Posterior cingulate gyrus (tissue), 11 donors: ENCODE measurements at places on chromosomes 7 and 10.

- DNase-seq: no peak
These were observed 17.0 kb downstream of the KCP start for GRCh38 chr7:128893251-128894100.

- no peak for DNase-seq
These were observed 83.6 kb downstream of the MPP7 start for GRCh38 chr10:28219251-28219650.

DNA sequence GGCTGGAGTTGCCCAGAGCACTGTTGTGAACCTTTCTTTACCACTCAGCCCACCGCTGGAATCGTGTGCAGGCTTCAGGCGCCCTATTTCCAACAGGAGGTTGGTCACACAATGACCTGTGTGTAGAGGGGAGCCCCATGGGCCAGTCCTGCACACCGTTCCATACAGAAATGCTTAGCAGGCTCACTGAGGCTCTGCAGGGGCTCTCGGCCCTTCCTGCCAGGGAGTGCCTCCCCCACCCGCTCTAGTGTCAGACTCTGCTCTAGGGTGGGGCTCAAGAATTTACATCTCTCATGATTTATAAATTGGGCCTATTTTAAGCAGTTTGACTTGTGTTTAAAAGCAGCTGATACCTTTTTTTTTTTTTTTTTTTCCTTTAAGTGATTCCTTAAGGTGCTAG, 42.0 kb downstream of the SHH start:
- DNase-seq: no peak

DNA sequence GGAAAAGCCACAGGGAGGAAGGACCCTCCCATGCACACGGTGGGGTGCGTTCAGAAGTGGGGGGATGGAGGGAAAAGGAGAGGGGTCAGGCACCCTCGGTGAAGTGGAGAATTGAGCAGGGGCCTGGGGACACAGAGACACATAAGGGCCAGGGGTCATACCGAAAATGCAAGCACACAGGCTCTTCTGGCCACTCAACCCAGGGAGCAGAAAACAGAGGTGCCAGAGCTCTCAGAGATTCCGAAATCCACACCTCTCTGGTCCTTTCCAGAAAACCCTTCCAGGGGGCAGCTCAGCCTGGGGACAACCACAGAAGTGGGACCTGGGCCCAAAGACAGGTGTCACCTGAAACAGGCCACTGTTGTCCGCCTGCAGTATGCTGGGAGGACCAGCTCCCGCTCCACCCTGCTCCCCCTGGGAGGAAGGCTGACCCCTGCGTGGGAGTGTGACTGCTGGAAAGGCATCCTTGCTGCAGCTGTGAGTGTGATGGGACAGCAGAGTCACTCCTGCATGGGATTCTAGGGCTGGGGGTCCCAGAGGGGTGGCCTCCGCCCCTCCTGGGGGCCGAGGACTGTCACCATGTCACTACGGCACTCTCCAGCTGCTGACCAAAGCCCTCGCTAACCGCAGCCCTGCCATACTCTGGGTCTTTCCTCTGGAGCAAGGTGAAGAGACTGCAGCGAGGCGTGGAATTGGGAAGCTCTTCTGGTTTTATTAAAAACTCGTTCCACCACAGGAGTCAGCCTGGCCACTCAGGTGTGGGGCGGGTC, 63.1 kb downstream of the TMEM209 start:
- DNase-seq: no peak

- DNase-seq: peak; percentile 66
These were observed 185.0 kb downstream of the ELFN1 start for GRCh38 chr7:1854866-1855724.

GRCh38 chr7:31767686-31768358, 80.8 kb downstream of the PPP1R17 start:
- no peak for DNase-seq

DNA sequence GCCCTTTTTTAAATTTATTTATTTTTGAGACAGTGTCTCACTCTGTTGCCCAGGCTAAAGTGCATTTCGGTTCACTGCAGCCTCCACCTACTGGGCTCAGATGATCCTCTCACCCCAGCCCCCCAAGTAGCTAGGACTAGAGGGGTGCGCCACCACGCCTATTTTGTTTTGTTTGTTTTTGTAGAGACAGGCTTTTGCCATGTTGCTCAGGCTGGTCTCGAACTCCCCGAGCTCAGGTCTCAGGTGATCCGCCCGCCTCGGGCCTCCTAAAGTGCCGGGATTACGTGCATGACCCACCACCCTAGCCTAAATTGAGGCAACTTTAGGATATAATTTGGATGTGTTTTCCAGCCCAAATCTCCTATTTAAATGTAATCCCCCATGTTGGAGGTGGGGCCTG, 805 bp downstream of the ZNF736 start:
- no peak for DNase-seq

DNA sequence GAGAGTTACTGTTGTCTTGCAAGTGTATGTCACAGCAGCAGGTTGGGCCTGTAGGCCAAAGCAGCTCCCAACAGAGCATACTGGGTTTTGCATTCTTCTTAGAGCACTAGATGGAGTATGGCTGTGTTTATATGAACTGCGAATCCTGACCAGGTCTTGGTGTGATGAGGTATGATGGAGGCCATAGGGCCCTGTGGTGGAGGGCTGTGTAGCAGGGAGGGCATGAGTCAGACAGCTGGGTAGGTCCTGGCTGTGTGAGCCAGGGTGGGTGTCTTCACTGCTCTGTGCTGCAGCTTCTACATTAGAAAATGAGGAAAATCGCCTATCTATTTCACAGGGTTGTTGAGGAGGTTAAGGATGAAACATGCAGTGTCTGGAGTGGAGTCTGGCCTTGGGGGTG, 124.2 kb downstream of the BUB3 start:
- DNase-seq: no peak

- no peak for DNase-seq
These were observed 11.1 kb upstream of the ST8SIA6 start for GRCh38 chr10:17465328-17466125.

DNA sequence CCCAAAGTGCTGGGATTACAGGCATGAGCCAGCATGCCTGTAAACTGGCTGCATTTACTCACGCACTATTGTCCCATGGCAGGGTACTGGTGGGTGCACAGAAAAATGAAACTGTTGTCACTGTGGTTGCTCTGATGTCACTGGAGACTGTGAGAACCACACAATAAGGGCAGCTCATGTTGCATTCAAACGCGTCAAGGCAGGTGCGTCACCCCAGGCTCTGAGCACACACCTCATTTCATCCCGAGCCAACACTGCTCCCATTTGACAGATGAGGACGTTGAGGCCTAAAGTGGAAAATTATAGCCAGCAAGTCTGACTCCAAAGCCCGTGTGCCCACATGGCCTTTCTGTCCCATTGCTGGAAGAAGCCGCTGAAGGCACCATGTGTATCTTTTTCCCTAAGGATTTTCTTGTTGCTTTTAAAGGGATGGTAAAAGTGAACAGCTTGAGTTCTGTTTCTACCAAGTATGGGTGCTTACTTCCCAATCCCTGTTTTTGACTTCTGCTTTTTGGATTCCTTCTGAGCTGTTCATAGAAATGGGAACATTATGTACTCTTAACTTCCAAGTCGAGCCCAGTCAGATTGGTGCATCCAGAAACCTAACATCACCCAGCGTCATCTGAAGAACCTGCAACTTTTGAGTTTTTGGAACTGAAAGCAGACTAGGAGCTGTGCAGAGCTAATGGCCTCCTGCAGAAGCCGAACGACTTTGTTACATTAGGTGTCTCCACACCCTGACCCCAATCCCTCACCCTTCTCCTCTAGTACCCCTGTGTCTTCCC, 60.1 kb upstream of the CARD11 start:
- DNase-seq: no peak

- DNase-seq: no peak
These were observed 552.8 kb downstream of the ANKRD7 start for GRCh38 chr7:118777308-118777707.

DNA sequence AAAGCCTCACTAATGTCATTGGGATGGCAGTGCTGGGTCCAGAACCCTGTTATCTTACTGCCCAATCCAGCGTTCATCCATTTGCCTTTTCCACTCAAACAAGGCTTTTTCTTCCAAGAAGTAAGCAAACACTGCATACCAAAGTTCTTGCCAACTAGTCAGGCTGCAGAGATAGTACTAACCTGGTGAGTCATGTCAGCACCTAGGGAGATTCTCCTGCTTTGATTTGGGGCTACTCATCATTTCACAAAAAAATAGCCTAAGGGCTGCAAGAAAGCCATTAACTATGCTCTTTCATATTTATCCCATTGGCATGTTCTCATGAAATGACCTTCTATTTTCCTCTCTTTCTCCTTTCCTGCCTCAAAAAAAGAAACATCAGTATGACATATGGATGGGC, 142.6 kb downstream of the TWIST1 start:
- no peak for DNase-seq

- no peak for DNase-seq
These were observed 36.1 kb downstream of the KCTD7 start for GRCh38 chr7:66664590-66665293.

DNA sequence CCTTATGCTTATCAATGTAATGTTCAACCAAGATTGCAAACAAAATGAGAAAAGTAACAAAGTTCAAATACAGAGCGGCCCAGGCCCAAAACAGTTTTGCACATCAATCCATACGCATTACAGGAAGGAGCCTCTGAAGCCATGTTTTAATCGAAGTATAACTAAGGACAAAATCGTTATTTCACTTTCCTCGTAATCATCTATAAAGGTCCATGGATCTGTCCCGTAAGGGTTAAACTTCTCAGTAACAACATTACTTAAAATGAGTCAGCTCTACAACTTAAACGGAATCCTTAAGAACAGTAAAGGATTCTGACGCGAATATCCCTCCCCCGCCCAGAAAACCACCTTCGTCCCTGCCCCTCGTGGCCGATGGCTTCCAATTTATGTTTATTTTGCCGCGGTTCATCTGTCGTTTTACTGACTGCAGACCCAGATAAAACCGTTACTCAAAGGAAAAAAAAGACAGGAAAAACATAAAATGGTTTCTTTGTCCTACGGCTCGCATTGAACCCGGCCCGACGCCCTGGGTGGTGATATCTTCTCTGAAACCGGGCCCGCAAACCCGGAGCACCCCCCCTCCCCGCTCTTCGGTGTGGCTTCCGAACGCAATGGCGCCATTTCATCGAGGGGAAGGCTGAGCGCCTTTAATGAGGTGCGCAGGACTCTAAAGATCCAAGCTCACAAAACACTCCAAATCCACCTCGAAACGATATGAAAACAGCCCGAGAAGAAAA, 1.1 kb downstream of the HNRNPA2B1 start:
- DNase-seq: peak; percentile 66

DNA sequence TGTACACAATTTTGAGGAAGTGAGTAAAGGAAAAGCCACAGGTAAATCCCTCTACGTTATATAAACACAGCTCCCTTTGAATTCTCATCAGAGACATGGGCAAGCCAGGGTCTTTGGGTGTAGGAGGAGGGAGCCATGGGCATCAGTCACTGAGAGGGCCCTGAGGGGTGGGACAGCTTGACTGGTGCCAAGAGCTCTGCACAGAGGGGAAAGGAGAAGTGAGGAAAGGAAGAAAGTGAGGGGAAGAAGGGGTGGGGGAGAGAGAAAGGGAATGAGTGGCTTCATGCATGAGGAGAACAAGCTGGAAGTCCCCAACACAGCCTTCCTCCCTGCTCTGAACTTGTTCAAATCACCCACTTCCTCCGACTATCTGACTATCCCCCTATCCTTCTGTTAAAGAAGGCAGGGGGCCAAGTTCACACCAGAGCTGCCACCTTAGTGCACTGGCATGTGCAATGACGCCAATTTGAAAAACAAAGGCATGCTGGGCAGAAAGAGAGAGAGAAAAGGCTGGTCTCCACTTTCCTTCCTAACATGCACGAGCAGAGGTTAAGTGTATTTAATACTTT, 16.4 kb upstream of the RNF148 start:
- DNase-seq: no peak

DNA sequence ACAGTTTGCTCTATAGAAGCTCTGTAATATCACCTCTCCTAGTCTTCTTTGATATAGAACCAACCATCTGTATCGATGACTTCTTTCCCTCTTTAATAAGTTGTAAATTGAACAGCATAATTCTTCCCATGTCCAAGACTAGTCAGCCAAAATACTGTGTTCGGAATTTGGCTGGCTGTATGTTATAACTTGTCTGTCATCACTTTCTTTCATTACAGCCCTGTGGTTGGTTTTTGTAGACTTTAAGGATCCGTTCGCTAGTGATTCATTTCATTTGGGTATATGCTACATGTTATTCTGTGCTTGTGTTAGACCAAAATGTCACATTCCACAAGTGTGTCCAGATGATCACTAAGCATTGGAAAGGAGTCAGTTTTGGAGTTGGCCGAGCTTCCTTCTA, 155.4 kb upstream of the ITGB1 start:
- DNase-seq: no peak

DNA sequence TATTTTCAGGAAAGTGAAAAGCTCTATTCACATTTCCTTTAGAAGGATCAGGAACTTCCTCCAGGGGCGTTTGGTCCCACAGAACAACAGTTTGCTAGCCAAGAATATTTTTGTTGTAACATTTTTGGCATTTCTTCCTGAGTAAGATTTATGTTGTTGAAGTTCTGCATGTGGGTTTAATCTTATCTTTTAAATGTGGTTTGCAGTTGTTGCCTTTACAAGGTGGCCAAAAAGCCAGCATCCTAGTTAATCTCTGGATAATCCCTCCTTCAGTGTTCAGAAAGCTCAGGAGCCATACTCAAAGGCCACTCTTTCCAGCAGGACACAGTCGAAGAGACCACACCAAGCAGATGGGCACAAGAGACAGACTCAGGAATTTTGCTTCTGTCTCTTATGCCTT, 30.0 kb downstream of the SLC26A4 start:
- no peak for DNase-seq

DNA sequence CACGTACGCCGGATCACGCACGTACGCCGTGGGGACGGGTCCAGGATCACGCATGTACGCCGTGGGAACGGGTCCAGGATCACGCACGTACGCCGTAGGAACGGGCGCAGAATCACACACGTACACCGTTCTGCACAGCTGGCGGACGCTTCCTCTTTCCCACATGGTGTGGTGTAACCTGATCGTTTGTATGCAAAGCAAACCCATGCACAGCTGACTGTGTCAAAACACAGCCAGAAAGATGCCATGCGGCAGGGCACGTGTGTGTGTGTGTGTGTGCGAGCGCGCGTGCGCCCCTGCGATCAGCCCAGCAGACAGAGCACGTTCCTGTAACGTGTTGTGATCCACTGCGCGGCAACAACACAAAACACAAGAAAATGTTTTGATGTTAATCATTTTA, 573.6 kb downstream of the DNAJB6 start:
- DNase-seq: no peak

GRCh38 chr7:33674804-33675411, 230.4 kb upstream of the BMPER start:
- no peak for DNase-seq

- DNase-seq: no peak
These were observed 262.3 kb downstream of the NEBL start for GRCh38 chr10:20634839-20635238.

DNA sequence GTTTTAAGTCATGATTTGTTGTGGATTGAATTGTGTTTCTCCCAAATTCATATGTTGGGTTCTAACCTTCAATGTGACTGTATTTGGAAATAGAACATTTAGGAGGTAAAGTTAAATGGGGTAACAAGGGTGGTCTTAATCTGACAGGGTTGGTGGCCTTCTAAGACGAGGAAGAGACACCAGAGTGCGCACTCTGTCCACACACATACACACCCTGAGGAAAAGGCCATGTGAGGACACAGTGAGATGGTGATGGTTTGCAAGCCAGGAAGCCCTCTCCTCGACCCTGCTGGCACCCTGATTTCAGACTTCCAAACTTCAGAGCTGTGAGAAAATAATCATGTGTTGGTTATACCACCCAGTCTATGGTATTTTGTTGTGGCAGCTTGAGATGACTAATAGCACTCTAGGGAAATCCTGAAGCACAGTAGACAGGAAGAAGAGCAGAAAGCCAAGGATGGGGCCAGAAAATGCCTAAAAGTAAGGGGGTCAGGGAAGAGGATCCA, 28.0 kb upstream of the SEM1 start:
- DNase-seq: no peak
